ENCODE measurements at places on chromosomes 2 and 18.

GRCh38 chr2:239255218-239255617 is 145.6 kb downstream of the HDAC4 start:
- no peak for DNase-seq

DNA sequence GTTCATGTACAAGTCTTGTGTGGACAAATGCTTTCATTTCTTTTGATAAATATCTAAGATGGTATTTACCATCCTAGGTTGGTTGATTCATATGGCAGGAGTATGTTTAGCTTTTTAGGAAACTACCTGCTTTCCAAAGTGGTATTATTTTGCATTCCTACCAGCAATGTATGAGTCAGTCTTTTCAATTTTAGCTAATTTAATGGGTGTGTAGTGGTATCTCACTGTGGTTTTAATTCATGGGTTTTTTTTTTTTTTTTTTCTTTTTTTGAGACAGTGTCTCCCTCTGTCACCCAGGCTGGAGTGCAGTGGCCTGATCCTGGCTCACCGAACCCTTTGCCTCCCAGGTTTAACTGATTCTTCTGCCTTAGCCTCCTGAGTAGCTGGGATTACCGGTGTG is 4.2 kb downstream of the ZNF512 start:
- no peak for DNase-seq

DNA sequence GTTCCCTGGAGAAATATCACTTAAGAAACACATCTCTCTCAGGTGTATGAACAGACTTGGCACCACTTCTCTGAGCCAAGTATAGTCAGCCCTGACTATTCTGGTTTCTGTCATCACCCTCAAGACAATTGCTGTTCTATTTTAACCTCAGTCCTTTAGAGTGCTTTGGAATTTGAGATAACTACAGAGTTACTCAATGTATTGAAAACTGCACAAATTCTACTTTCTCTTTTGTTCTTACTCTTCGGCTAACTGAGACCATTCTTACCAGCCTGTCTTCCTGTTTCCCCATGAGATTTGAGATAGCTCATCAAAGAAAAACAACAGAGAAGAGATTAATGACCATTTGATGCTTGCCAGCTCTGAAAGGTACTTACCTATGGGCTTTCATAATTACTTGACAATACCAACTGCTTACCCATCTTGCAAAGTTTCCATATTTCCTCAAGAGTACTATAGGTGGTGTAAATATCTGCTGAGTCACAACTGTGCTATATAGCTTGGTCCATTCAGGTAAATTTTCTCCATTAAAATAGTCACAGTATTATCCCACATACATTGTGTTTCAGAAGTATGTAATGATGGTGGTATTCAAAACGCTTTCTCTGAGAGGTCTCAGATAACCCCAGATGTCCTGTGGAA is 467.5 kb upstream of the CHST9 start:
- no peak for DNase-seq

GRCh38 chr2:41920181-41920580 is 127.6 kb upstream of the PKDCC start:
- no peak for DNase-seq

- DNase-seq: no peak
These were observed 74.7 kb upstream of the ETAA1 start for GRCh38 chr2:67322353-67323001.

GRCh38 chr2:207046724-207047123 is 107.4 kb downstream of the CPO start:
- DNase-seq: no peak

DNA sequence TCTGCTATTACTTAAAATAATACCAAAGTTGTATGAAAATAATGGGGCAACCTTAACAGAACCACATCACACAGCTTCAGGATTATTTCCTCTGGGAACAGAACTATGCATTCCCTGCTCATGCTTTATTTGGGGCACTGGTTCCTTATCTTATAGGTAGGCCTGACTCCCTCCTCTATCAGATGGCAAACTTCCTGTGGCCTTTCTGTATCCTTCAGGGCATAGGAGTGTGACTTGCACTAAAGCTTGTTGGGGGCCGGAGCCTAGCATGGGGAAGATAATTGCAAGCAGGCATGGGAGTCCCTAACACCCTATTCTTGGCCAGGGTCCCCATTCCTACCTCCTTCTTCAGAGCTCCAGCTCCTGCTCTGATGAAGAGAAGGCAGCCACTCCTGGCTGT is 167.2 kb upstream of the SERTAD2 start:
- no peak for DNase-seq

All from stimulated activated CD4-positive, alpha-beta T cell treated with anti-CD3 and anti-CD28 coated beads, TNF-alpha, amount 100 ng/mL, for 1 hour (primary cell).